ENCODE measurements at places on chromosomes 6 and 20. TPM values are rescaled to one million over a fixed set of nuclear protein-coding genes. Genes with fewer than 3 reads are reported as not detected.

The CCDC28A gene
- 15.0 TPM for total RNA-seq

The GPR63 gene
- total RNA-seq: 1.5 TPM

The OLIG3 gene
- total RNA-seq: not detected

The HLA-DOB gene
- total RNA-seq: 0.69 TPM

The STMN3 gene
- 21.6 TPM for total RNA-seq

The COL19A1 gene
- total RNA-seq: 2.3 TPM

The TBXT gene
- total RNA-seq: not detected

The THBD gene
- 19.2 TPM for total RNA-seq

The LY6G6D gene
- 10.3 TPM for total RNA-seq

The MCCD1 gene
- total RNA-seq: not detected

The ZSWIM3 gene
- total RNA-seq: 3.6 TPM

The PPP1R14C gene
- total RNA-seq: 18.3 TPM

The SEC63 gene
- 51.6 TPM for total RNA-seq

All from skin of body (tissue), 3 donors.